BE2C (cell line): ENCODE measurements at places on chromosomes 13 and 19.

DNA sequence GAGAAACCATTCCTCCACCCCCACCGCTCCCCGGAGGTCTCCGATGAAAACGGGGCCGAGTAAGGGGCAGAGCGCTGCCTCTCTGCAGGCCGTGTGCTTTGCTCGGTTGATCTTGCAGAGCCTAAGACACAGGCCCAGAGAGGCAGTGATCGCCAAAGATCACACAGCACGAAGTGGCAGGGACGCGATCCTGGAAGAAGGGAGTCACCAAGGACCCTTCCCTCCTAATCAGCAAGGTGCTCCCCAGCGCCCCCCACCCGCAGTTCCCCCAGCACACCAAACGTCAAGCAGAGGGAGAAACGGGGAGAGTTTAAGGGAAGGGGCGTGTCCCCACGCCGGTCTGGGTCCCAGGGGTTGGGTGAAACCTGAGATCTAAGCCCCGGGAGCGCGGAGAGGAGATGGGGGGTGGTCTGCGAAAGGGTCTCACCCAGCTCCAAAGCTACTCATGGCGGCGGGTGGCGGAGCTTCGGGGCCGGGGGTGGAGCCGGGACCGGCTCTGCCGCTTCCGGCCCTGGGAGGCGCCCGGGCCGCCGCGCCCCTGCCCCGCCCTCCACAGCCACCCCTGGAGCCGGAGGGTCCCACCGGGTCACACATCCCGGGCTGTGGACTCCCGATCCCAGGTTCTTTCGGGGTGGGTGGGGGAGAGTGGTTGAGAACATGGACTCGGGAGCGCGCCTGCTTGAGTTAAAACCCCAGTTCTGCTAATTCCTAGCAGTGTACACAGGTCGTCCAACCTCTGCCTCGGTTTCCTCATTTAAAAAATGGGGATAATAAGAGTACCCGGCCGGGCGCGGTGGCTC, at the start of gene EML2:
Gene EML2, minus strand, starts transcription at position 468 of the 800 bp plus-strand sequence. Its CDS starts 21 bp downstream, at position 447.
- peak; percentile 40 for DNase-seq

GRCh38 chr13:110376120-110376519, 69.0 kb downstream of the COL4A2 start:
- DNase-seq, result no peak

DNA sequence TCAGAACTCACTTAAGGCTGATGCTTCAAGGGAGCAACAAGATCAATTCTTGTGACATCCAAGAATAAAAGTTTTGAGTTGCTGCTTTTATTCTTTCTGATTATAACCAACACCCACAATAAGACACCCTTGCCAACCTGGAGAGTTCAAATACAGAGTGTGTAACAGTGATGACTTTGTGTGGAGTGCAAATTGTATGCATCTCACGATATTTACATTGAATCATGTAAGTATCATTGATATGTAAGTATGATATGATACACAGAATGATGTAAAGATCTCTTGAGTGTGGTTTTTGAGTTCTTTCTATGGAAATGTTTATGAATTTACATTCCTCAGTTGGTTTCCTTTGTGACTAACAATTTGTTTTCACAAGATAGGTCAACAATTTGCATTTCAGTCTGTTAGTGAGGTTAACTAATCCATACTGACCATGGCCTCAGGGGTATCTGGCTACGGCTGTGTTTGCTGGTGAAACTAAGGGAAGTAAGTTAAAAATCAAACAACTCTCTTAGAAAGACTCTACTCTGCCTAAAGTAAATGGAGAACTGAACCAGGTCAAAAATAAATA, 12.4 kb downstream of the LHFPL6 start:
- no peak for DNase-seq

DNA sequence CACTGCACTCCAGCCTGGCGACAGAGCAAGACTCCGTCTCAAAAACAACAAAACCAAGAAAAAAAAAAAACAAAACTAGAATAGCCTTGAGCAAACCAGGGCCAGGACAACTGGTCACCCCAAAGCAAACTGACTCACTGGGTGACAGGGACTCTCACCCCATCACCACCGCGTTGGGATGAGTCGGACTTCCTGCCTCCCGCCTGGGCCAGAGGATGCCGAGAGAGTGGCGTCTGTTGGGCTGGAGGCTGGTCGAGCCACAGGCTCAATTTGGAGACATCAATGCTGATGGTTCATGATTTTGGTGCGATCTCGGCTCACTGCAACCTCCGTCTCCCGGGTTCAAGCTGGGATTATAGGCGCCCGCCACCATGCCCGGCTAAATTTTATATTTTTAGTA, 11.6 kb downstream of the TMPRSS9 start:
- no peak for DNase-seq

GRCh38 chr19:30074741-30075715, 133.0 kb downstream of the URI1 start:
- DNase-seq, result no peak

GRCh38 chr13:89214185-89214584, 1543.0 kb downstream of the SLITRK5 start:
- DNase-seq, result no peak

DNA sequence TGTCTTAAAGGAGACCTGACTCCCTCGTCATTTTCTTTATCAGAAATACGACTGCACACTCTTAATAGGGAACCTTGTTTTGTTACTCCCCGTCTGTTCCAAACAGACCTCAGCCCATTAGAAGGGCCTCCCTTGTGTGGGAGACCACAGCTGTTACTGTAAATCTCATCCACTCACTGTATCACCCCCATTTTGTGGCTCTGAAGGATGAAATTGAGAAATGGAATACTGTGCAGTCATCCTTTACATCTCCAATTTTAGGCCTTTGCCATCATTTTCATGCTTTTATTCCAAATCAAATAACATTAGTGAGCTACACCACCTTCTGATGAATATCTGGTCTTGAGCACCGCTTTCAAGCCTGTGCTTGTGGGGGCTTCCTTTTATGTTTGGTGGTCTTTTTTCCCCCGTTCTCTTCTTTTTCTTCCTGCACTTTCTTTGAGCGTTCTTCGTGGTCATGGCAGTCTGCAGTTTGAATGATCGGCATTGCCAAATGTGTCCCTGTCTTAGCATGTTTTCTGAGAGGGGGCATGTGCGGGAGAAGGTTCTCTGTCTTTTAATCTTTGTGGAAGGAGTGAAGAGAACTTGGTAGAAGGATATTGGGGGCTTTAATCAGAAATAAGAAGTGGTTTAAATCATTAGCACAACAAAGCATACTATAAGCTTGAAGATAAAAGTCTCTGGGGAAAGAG, 65.8 kb downstream of the GGACT start:
- DNase-seq, result no peak

- no peak for DNase-seq
Observed at GRCh38 chr13:112574416-112574815, 13.5 kb downstream of the TUBGCP3 start.

- no peak for DNase-seq
Observed at GRCh38 chr19:19877724-19878123, 12.0 kb downstream of the ZNF253 start.

DNA sequence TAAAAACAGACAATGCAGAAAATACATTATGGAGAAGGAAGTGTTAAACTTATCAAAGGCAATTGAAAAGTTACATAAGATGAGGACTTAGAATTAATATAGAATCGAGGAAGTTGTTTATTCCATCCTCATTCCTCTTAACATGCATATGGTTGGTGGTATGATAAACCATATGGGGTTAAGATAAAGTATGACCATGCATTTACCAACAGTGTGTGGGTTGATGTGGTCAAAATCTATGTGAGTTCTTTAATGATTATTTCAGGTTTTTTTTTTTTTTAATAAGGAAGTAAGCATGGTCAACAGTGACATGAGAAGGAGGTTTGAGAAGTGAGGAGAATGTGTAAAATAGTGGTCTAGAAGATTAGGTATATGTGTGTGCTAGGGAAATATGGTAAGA, 94.5 kb downstream of the TDRD3 start:
- no peak for DNase-seq

GRCh38 chr19:34991542-34992333, 8.4 kb upstream of the GRAMD1A start:
- no peak for DNase-seq

DNA sequence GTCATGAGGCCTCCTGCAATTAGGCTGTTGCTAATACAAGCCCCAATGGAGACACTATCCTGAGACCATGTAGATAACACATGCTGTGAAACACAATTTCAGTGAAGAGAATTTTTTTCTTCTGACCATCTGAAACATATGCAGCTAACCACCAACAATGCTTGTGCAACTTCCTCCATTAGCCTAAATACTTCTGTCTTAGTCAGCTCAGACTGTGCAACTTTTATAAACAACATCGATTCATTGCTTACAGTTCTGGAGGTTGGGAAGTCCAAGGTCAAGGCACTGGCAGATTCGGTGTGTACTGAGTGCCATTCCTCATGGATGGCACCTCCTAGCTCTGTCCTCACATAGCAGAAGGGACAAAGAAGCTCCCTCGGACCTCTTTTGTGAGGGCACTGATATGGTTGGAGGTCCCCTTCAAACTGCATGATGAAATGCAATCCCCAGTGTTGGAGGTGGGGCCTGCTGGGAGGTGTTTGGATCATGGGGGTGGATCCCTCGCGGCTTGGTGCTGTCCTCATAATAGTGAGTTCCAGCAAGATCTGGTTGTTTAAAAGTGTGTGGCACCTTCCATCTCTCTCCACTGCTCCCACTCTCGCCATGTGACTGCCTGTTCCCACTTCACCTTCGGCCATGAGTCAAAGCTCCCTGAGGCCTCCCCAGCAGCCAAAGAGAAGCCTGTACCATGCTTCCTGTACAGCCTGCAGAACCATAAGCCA, 27.7 kb downstream of the STK24 start:
- no peak for DNase-seq

- no peak for DNase-seq
Observed at GRCh38 chr19:3575260-3575741, 2.6 kb downstream of the HMG20B start.
